ENCODE measurements at places on chromosomes 4 and X.

DNA sequence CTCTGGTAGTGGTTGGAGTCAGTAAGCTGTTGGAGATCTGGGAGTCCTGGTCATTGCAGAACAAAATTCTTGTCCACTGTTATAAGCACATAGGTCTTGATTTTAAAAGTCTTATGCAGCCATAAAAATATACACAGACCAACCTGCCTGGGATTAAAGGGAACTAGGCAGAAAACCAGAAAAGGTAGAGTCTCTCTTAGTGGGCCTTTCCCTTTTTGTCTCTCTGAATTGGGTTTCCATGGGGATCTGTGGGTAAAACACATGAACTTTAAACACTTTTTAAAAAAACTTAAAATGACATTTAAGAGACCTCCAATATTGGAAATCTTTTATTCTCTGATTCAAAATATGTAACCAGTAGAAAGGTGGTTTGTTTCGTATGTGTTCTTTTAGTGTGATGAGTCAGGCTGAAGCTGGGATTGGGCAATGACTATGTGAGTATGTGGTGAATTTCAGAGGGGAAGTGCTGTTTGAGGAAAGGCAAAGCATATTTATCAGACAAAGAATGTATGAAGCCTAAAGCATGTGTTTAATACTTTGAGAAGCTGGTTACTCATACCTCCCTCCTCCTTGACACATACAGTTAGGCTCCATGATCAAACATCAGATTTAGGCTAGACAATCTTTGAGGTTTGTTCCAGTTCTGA, 29.6 kb downstream of the SLC16A2 start:
- peak; percentile 90 for ATAC-seq

- no peak for ATAC-seq
Measured at GRCh38 chr4:170497112-170497511, 407.4 kb upstream of the AADAT start.

DNA sequence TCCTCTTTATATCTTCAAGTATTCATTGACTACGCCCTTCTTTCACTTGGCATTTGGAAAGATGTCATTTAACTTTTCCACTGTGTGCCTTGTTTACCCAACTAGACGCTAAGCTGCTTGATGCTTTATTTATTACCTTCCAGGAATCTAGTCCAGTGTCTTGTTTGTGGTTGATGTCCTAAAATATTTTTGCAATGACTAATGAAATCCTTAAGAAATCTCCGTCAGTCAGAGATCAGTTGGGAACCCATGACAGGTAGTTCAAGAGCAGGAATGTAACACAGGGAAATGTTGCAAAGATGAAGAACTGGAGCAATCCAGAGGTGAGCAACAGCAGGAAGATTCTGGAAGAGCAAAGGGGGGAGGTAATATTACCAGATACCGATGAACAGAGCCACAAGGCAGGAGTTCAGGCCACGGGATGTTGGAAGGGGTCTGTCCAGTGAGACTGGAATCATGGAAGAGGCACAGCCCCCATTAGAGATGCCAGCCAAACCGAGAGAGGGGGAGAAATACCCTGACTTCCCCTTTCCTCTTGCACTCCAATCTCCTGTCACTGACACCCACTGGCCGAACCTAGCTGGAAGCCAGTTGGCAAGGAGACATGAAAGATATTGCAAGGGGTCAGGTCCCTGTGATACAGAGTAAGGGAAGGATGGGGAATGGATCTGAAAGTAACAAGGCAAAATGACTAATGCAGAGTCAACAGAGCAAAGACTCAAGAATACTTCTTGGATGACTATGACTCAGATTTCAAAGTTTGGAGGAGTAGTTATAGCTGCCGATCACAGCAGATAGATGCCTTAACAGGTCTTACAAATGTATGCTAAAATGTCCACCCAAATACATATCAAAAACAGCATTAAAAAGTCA, 62.7 kb upstream of the PHKA2 start:
- ATAC-seq, result no peak

DNA sequence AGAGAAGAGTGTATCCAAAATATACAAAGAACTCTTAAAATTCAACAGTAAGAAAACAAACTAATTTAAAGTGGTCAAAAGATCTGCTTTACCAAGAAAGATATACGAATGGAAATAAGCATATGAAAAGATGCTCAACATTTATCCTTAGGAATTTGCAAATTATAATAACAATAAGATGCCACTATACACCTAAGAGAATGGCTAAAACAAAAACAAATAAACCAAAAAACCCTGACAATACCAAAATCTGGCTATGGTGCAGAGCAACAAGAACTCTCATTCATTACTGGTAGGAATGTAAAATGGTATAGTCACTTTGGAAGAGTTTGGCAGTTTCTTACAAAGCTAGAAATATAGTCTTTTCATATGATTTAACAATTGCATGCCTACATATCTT, 545.7 kb upstream of the AGA start:
- no peak for ATAC-seq

- ATAC-seq, result no peak
Measured at GRCh38 chr4:185881430-185881829, 69.4 kb upstream of the SORBS2 start.

DNA sequence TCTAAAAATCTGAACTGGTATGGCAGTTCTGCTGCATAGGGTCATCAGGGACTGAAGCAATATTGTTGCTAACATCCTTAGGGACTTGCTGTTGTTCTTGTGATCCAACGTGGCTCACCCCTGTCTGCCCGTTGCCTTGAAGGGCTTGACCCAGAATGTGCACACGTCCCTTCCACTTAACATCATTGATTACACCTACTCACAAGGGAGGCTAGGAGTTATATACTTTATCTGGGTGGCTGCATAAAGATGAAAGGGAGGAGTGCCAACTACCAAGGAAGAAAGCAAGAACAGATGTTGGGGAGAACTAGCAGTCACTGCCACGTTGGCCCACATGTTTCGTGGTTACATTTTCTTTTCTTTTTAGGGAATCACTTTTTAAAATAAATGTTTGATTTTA, 34.0 kb downstream of the SLC9A6 start:
- no peak for ATAC-seq

Data from esophagus mucosa (tissue), 1 donor.